NCI-H2171 treated with DMSO at 0.1 percent for 48 hours (cell line): ENCODE measurements at places on chromosomes 6 and 20.

DNA sequence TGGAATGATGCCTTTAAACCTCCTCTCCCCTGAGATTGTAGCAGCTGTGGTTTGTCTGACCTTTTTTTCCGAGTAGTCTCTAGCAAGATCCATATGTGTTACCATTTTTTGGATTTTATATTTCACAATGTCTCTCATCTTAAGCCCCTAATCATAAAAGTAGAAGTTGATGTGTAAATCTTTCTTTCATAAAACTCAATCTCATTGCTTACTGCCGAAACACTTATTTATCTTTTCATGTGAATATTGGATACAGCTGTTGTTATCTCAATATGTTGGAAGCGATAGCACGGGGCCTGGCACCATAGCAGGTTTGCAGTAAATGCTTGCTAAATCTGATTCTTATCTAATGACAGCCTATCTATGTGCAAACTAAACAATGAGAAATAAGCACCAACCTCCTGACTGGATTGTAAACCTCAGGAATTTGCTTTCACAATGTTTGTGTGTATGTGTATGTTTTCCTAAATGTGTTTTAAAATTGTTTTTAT lies 14.2 kb downstream of the SMPDL3A start:
- no peak for DNase-seq

DNA sequence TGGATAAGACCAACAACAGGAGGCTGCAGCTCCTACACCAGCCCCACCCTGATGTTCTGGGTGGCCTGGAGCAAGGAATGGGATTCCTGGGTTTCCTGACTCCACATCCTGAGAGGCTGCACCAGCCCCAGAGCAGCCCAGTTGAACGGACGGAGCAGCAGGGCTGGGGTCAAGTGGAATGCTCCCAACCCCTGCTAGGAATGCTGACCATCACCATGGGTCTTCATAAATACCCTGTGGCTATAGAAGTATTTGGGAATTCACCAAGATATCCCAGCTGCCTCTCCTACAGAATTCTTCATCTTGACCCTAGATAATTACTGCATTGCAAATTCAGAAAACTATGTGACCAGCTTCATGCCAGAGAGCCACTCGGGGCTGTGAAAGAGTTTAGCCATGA lies 180.3 kb downstream of the THBS2 start:
- DNase-seq = no peak

DNA sequence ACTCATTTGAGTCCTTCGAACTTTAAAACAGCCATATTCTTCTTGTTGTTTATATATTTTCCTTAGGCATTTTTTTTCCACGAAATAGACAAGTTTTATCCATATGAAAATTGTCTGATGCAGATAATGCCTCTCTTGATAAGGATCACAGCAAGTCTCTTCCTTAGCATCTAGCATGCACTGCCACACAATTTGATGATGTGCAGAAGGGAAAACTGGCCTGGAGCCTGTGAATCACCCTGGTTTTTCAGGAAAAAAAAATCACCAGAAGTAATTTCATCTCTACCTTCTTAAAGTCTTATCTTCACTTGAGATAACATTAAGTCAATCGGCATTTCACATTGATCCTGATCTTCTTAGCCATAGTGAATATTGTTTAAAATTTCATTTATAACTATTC lies 199.8 kb downstream of the TENT5A start:
- DNase-seq = no peak

DNA sequence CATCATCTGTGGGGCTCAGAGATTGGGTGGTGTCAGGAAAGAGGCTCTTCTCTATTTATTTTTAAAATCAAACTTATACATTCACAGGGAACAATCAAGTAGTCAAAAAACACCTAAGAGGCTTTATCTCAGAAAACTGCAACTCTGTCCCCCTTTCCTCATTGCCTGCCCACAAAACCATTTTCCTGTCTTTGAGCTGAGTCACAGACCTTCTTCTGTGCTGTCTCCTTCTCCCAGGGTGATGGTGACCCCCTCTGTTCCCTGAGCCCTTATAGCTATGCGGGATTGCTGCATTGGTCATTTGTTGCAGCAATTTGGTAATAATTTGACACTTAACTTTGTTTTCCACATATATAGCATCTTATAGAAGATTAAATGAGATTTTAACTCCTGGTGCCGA lies 195.2 kb upstream of the PROKR2 start:
- DNase-seq = no peak

DNA sequence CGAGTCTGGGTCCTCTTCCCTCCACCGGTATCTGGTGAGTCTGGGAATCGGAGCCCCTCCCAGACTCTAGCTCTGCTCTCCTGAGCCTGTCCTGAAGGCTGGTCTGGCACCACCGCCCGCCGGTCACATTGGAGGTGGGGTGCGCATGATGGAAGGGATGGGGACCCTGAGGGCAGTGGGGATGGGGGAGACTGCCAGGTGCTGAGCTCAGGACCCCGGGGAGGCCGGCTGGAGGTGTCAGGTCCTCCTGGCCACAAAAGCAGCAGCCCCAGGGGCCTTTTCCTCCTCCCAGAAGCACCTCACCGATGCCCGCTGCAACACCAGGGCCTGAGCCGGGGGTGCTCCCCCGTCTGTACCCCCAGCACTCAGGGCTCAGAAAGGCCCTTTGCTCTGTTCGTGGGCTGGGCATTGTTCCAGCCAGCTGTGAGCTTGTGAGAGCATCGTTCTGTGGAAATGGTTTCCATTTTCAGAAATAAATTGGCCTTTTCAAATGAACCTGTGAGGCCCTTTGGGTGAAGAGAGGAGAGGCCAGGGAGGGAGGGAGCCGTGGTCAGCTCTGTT lies 2.5 kb upstream of the NPBWR2 start:
- no peak for DNase-seq
